ENCODE measurements at places on chromosomes 7 and 10. TPM values are rescaled to one million over a fixed set of nuclear protein-coding genes. Genes with fewer than 3 reads are reported as not detected.

Gene NRG3
- 6.5 TPM for total RNA-seq

Gene ZWINT
- 40.1 TPM for total RNA-seq

Gene HKDC1
- total RNA-seq: not detected

Gene MSMB
- total RNA-seq: not detected

Gene OR2A12
- total RNA-seq: not detected

Gene PNLIP
- total RNA-seq: not detected

Gene EBF3
- 22.2 TPM for total RNA-seq

Gene GRM3
- total RNA-seq: not detected

Gene AGAP3
- 84.4 TPM for total RNA-seq

Gene PRTFDC1
- total RNA-seq: 10.9 TPM

Gene STMP1
- 11.1 TPM for total RNA-seq

Gene SPDYE1
- total RNA-seq: not detected

Gene MICALL2
- 28.9 TPM for total RNA-seq

Gene KIAA1549
- total RNA-seq: 5.0 TPM

Gene FKBP6
- not detected for total RNA-seq

Gene ZFAND2A
- 17.6 TPM for total RNA-seq

Data from vein endothelial cell (primary cell).